HEK293T (cell line): ENCODE measurements at places on chromosomes 13 and 19.

DNA sequence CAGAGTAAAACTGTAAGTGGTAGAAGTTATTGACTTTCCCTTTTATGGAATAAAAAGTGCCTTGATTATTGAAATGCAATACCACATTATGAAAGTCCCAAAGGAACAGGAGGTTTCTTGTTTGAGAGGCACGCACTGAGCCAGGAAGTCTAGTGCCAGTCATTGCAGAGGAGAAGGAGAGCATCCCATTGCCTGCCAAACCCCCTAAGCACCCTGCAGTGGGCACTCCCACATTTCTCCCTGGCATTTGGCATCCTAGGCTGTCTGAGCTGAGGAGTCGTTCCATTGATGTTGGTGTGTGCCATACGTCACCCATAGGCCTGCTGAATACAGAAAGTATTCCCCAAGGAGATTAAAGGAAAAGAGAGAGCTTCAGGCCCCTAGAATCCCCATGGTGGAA lies 85.7 kb upstream of the MBNL2 start:
- DNase-seq, result no peak

GRCh38 chr13:45242070-45242469 lies 41.2 kb upstream of the KCTD4 start:
- DNase-seq, result no peak

GRCh38 chr13:58855283-58855682 lies 1223.7 kb downstream of the PCDH17 start:
- DNase-seq, result no peak

- DNase-seq, result no peak
These were observed 112.6 kb downstream of the KCNRG start for GRCh38 chr13:50127726-50128291.

- no peak for DNase-seq
These were observed at the start of gene EBI3 for GRCh38 chr19:4229179-4229931. EBI3 (plus strand) TSS chr19:4229523; CDS start chr19:4229551, 28 bp downstream.
